ENCODE measurements at places on chromosomes 5 and 9. TPM values are rescaled to one million over a fixed set of nuclear protein-coding genes. Genes with fewer than 3 reads are reported as not detected.

The GABRA1 gene
- total RNA-seq: not detected

The CCDC180 gene
- 0.54 TPM for total RNA-seq

The SH2D3C gene
- total RNA-seq: 0.17 TPM

The SCAI gene
- total RNA-seq: 3.5 TPM

The MAMDC2 gene
- 22.7 TPM for total RNA-seq

The EIF4EBP3 gene
- total RNA-seq: 2.5 TPM

The GPR151 gene
- not detected for total RNA-seq

The F12 gene
- 9.7 TPM for total RNA-seq

The FOCAD gene
- total RNA-seq: 27.5 TPM

The SMIM3 gene
- 18.9 TPM for total RNA-seq

The MAST4 gene
- total RNA-seq: 28.3 TPM

The CAMK4 gene
- 3.8 TPM for total RNA-seq

The SPINK5 gene
- total RNA-seq: 0.75 TPM

The GARIN3 gene
- not detected for total RNA-seq

The IL5 gene
- total RNA-seq: not detected

The SNCAIP gene
- not detected for total RNA-seq

The IL31RA gene
- 3.4 TPM for total RNA-seq

The MYOZ3 gene
- 0.53 TPM for total RNA-seq

The ZNF354B gene
- 8.1 TPM for total RNA-seq

The KIF4B gene
- 0.03 TPM for total RNA-seq

The MZB1 gene
- 0.21 TPM for total RNA-seq

The DMRT2 gene
- not detected for total RNA-seq

The ANKRA2 gene
- total RNA-seq: 11.4 TPM

The IZUMO3 gene
- total RNA-seq: not detected

The HAVCR2 gene
- not detected for total RNA-seq

The CCNJL gene
- 3.1 TPM for total RNA-seq

The IL13 gene
- total RNA-seq: not detected

The BNC2 gene
- total RNA-seq: 0.85 TPM

The FGD3 gene
- total RNA-seq: 0.20 TPM

The TBC1D9B gene
- 77.6 TPM for total RNA-seq

The IRX4 gene
- total RNA-seq: 20.3 TPM

The KIF24 gene
- total RNA-seq: 6.7 TPM

The C5orf58 gene
- total RNA-seq: not detected

The LIFR gene
- 0.65 TPM for total RNA-seq

The C9 gene
- total RNA-seq: not detected

The LCN1 gene
- not detected for total RNA-seq

The ADGRV1 gene
- total RNA-seq: 0.04 TPM

The AHRR gene
- 0.18 TPM for total RNA-seq

The PTGES gene
- total RNA-seq: 7.1 TPM

The NME5 gene
- total RNA-seq: not detected

The NAA35 gene
- 22.4 TPM for total RNA-seq

The LCN2 gene
- total RNA-seq: 2.6 TPM

The PLPPR1 gene
- total RNA-seq: not detected
